ENCODE measurements at places on chromosomes 12 and 14.
A peak's percentile ranks its signal among the peaks of the same experiment; 100 is the strongest.

DNA sequence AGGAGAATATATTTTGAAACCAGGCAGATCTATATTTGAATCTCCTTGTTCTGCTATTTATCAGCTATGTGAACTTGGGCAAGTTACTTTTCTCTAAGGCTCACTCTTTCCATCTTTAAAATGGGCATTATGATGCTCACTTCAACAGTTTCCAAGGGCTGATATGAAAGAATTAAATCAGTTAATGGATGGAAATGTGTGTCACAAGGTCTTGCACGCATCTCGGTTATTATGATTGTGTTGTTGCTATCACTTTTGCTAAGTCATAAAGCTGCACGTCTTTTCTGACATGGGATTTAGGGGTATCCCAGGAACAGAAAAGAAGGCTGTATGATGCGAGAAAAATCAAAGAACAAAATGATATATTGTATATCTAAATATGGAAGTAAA lies 721.5 kb upstream of the TBX3 start:
- no peak for DNase-seq

GRCh38 chr12:5308216-5308615 lies 123.7 kb upstream of the NTF3 start:
- DNase-seq: no peak

DNA sequence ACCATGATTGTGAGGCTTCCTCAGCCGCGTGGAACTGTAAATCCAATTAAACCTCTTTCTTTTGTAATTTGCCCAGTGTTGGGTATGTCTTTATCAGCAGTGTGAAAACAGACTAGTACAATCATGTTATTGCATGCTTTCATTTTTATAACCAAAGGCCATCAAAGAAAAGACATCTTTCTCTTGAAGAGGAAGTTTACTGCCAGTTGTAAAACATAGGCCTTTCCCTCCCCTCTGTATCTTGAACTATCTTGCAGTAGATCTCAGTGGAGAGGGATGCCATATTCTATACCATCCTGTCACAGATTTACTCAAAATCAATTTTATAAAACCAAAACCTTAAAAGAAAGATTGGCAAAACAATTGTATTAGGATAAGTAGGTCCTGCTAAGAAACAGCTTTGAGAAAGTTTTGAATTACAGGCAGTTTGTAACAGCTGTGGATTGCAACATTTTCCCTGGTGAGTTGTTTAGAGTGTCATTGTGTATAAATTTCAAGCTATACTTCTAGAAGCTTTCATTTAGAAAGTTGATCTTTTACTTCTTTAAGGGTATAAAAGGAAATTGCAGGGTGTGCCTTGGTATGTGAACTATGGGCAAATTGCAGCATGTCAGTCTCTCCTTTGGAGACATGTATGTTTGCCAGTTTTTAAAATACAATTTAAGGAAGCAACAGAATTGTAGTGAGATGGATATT lies 128.0 kb downstream of the ATP23 start:
- no peak for DNase-seq

DNA sequence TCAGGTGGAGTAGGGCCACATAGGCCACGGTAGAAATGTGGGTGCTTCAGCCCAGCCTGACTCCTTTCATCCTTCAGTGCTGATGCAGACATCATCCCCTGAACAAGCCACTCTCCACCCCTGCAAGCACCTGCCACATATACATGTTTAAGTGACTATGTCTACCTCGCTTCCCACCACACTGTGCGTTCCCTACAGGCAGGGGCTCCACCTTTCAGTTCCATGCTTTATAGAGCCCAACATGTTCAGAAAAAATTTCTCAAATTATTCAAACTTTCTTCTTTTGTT lies 11.6 kb downstream of the SLC7A7 start:
- peak; percentile 57 for DNase-seq

DNA sequence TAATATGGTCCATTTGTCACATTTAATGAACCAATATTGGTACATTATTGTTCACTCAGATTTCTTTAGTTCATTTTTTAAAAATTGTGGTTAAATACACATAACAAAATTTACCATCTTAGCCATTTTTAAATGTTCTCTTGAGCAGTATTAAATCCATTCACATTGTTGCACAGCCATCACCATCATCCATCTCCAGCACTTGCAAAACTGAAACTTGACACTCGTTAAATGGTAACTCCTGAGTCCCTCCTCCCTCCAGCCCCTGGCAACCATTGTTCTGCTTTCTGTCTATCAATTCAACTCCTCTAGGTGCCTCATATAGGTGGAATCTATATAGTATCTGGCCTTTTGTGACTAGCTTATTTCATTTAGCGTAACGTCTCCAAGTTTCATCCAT lies 86.4 kb downstream of the ACACB start:
- DNase-seq: no peak

- no peak for DNase-seq
Observed at GRCh38 chr14:68968051-68968450, 11.1 kb downstream of the ACTN1 start.

GRCh38 chr14:69005432-69006148 lies 26.5 kb upstream of the ACTN1 start:
- DNase-seq: no peak

DNA sequence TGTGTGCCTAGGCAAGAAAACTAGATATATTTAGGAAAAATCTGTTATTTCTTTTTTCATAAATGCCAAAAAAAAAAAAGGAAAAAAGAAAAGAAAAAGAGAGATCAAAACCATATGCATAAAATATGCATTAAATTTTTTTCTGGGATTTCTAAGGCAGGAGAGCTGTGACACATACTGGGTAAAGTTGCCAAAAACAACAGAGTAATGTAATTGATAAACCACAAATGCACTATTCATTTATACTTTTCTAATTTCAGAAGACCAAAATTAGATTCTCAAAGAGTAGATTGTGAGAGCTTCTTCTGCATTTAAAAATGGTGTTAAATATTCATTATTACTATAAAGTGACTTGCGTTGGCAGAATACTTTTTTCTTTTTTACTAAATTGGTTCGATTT lies 673.8 kb upstream of the MGAT4C start:
- DNase-seq: no peak

- no peak for DNase-seq
Observed at GRCh38 chr12:19373586-19373985, 65.7 kb upstream of the AEBP2 start.

DNA sequence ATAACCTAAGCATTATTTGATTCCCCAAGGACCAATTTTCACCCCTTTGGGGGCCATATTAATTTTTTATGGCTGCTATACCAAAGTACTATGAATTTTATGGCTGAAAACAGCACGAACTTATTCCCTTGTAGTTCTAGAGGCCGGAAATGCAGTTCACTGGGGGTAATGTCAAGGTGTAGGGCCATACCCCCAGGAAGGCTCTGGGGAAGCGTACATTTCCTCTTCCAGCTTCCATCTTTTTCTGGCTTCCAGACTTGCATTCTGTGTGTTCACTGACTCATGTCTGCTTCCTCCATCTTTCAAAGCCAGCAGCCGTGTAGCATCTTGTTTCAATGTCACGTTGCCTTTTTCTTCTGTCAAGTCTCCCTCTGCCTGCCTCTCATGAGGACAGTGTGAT lies 133.5 kb downstream of the BICD1 start:
- no peak for DNase-seq

- DNase-seq: peak; percentile 52
Observed at GRCh38 chr14:65179918-65180724, 77.8 kb upstream of the MAX start.

- no peak for DNase-seq
Observed at GRCh38 chr12:17158201-17158600, 552.2 kb upstream of the LMO3 start.

- no peak for DNase-seq
Observed at GRCh38 chr12:77954206-77954555, 123.5 kb downstream of the NAV3 start.

DNA sequence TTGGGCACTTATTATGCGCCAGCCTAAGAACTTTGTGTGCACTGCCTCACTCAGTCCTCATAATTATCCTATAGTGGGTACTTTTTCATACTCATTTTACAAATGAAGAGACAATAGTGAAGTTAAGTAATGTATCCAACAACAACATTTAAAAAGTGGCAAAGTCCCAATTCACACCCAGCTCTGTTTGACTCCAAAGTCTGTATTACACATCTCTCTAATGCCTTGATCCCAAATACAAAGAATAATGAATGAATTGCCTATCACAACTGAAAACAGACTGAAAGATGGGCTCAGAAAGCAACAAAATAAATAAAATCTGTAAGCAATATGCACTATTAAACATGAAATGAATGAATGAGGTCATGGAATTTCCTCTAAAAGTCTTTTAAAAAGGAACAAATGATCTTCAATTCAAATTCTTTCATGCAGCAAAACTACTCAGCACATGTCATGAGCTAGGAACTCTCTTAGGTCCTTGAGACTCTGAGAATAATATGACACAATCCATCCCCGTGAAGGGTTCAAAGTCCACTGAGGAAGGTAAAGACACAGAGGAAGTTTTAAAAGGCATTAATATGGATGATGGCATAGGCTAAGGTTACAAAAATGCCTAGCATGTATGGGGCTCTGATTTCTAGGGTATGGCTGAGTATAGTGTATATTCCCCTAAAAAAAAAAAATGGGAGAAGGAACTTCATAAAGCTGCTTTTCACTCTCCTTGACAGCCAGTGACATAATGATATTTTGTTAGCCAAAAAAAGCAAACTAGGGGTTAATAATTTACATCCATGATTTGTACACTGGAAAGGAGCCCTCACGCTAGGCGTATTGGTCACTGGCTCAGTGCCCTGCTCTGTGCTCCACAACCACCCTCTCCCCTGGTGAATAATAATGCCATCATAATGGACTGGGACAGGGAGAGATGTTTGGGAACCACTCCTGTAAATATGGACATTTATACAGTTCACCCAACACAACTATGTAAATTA lies 103.4 kb downstream of the SLC2A13 start:
- no peak for DNase-seq

GRCh38 chr12:124410354-124411175 lies 115.7 kb downstream of the RFLNA start:
- DNase-seq: no peak

DNA sequence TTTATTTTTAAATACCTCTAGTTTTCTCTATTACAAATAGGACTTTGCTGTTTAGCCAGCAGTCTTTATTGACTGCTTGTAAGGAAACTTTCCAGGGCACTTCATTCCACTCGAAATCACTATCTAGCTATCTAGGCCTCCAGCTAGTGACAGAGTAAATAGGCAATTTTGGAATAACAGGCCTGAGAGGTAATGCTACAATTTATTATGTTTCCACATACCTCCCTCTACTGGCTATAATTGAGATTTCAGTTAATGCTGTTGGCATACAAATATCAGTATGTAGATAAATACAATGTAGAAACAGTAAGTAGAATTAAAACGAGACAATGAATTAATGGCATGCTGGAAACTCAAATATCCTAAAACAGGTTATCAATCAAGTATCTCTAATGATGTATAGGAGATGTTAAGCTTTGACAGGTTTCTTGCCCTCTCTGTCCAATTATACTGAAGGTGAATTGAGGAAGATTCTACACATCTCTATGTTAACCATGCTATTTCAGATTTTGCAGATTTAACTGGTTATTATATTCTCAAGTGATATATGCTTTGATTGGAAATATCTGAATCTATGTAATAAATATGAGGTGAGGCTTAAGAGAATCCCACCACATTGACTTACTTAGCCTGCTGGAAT lies 7.2 kb downstream of the DTD2 start:
- DNase-seq: peak; percentile 50

- no peak for DNase-seq
Observed at GRCh38 chr12:18935371-18935965, 194.1 kb upstream of the PLEKHA5 start.

DNA sequence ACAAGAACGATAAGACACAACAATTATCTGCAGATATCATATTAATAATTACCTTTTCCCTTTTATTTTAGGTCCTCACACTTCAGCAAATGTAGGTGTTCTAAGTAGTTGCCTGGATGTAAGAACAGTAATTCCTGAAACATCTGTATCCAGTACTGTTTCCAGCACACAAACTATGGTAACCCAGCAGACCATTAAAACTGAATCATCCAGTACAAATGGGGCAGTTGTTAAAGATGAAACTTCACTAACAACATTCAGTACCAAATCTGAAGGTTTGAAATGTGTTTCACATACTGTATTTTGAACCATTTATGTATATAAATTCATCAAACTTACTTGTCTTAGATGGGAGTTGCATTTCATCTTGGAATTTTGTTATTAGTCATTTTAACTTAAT lies 31.0 kb downstream of the HCFC2 start:
- DNase-seq: no peak

DNA sequence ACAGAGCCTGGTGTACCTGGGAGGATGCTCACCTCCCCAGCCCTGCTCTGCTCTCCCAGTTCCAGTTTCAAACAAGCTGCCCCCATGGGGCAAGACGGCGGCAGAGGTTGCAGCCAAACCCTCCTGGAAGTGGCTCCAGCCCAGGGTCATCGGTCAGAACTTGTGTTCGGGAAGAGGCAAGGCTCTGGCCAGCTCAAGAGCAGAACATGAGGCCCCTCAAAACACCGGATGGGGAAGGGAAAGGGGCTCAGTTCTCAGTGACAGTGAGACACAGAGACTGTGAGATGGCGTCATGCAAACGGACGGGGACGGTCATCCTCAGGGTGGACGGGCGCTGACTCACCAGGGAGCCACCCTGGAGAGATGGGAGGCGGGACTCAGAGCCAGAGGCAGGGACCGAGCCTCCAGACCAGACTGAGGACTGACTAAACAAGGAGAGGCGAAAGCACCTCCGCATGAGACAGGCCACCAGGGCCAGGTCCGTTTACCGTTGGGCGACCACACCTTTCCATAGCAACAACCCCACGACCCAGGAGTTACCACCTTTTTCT lies 63.9 kb upstream of the GALNT9 start:
- DNase-seq: no peak

- no peak for DNase-seq
Observed at GRCh38 chr12:105100207-105100985, 7.1 kb upstream of the WASHC4 start.

DNA sequence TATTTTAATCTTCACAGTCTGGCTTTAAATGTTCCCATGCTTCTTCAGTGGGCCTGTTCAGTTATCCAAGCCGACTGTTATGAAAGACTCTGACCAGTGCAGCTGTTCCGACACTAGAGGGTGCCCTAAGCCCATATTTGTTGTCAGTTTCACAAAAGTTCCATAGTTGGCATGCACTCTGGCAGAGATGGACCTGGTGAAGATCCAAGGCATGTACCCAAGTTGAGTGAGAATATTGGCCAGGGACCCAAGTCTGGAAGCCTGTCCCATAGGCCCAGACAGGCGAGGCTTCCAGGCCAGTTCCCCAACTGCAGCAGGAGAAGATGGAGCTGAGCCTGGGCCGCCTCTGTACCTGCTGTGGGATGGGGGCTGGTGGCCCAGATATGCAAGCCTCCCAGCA lies 27.4 kb upstream of the GUCY2C start:
- peak; percentile 73 for DNase-seq

GRCh38 chr12:54749191-54749818 lies 101.1 kb upstream of the DCD start:
- peak; percentile 67 for DNase-seq

GRCh38 chr14:96376093-96376492 lies 12.8 kb downstream of the GSKIP start:
- DNase-seq: no peak

GRCh38 chr14:69493038-69493437 lies 8.5 kb downstream of the PLEKHD1 start:
- no peak for DNase-seq

All from OCI-LY7 (cell line).